ENCODE measurements at places on chromosomes 12 and 14. TPM values are rescaled to one million over a fixed set of nuclear protein-coding genes. Genes with fewer than 3 reads are reported as not detected.

GRCh38 chr14:83988275-83988674 lies 1541.7 kb upstream of the FLRT2 start:
- H3K4me3 ChIP-seq = no peak overlapping the region
- DNase-seq = no peak
- no peaks in the 10 kb centered on the region for H3K36me3 ChIP-seq
- H3K27ac ChIP-seq = no peak overlapping the region
- H3K4me1 ChIP-seq = no peaks in the 10 kb centered on the region

- peak; percentile 25 for DNase-seq
- peaks cover 20% of the 10 kb centered on the region for H3K4me1 ChIP-seq
- no peaks in the 10 kb centered on the region for H3K36me3 ChIP-seq
- peak within 1 kb of the TSS; percentile 85 for H3K27ac ChIP-seq
- peak within 1 kb of the TSS; percentile 68 for H3K4me3 ChIP-seq
These were observed at the start of gene SMAGP for GRCh38 chr12:51270067-51270950. TSS of gene SMAGP (minus strand) at chr12:51270415. CDS start at chr12:51269278, 1,137 bp downstream.

GRCh38 chr14:78091361-78091760 lies 78.8 kb upstream of the NRXN3 start:
- H3K36me3 ChIP-seq = no peaks in the 10 kb centered on the region
- DNase-seq = no peak
- H3K27me3 ChIP-seq = no peaks in the 10 kb centered on the region
- H3K27ac ChIP-seq = no peak overlapping the region

DNA sequence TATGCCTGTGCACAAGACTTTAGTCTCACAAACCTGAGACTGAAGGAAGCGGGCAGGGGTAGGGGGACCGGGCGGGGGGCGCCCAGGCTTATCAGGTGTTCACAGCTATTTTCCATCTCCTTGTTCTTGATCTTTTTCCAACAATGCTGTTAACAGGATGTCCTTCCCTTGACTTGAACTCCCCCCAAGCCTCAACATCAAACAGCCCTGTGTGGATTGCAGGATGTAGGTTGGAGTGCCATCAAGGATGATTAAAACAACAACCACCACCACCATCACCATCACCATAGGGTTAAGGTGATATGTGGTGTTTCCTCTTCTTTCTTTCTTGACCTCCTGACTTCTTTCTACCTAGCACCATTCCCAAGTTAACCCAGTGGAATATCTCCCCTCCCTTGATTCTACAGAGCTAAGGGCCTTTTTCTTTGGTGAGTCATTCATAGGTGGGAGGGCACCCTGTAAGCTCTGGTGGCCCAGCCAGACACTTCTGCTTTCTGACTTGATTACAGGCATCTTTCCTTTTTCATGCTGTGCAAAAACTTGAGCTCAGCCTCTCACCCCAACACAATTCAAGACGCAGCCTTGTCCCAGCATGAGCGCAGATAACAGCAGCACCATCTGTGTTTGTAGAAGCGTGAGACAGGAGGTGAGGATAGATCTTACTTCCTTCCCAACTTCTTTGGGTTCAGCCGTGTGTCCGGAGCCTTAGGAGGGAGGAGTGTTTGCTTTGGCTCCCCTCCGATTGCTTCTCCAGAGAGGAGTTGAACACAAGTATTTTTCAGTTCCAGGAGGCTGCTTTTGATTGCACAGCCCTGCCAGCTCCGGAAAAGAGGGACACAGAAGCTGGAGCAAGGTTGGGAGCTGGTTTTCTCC lies 26.8 kb downstream of the FLVCR2 start:
- H3K4me1 ChIP-seq = no peaks in the 10 kb centered on the region
- H3K4me3 ChIP-seq = no peak overlapping the region
- no peak overlapping the region for H3K27ac ChIP-seq
- peaks cover 3% of the 10 kb centered on the region for H3K27me3 ChIP-seq
- DNase-seq = peak; percentile 4

The RASSF3 gene
- total RNA-seq = 16.4 TPM

GRCh38 chr12:53710091-53710490 lies 17.2 kb downstream of the CALCOCO1 start:
- H3K4me3 ChIP-seq = no peak overlapping the region
- DNase-seq = no peak
- H3K27ac ChIP-seq = no peak overlapping the region
- peaks cover 21% of the 10 kb centered on the region for H3K27me3 ChIP-seq
- no peaks in the 10 kb centered on the region for H3K4me1 ChIP-seq

- no peak overlapping the region for H3K27ac ChIP-seq
- no peak overlapping the region for H3K4me3 ChIP-seq
- H3K27me3 ChIP-seq = no peaks in the 10 kb centered on the region
- H3K4me1 ChIP-seq = no peaks in the 10 kb centered on the region
These were observed 62.7 kb upstream of the RPH3A start for GRCh38 chr12:112728864-112729263.

DNA sequence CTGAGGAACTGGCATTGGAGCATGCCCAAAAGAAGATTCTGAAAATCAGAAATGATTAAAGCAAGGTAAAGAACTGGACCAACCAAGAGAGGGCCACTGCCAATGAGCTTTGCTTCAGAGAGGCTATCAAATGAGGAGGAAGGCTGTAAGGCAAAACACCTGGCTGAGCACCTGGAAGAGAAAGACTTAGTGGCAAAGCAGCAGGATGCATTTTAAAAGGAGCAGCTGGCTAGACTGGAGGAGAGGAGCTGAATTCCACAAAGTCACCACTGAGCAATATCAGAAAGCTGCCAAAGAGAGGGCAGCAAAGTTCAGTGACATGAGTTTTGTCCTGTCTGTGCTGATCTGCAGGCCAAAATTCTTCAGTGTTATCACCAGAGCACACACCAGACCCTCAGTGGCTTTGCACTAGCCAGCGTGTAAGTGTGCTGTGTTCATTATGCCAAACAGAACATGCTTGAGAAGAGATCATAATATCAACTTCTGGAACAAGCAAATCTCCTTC lies 338.7 kb downstream of the TRHDE start:
- H3K27ac ChIP-seq = no peak overlapping the region
- H3K4me1 ChIP-seq = no peaks in the 10 kb centered on the region
- no peaks in the 10 kb centered on the region for H3K36me3 ChIP-seq
- DNase-seq = no peak
- H3K27me3 ChIP-seq = no peaks in the 10 kb centered on the region

DNA sequence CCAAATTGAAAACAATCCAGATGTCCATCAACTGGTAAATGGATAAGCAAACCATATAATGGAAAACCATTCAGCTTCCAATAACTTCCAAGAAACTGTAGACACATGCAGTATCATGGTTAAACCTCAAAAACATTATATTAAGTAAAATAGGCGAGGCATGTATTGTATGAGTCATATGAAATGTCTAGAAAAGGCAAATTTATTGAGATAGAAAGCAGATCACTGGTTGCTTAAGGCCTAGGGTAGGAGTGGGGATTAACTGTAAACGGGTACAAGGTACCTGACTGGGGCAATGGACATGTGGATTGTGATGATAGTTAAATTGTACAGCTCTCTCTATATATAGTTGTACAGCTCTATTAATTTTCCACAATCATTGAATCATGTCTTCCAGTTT lies 21.3 kb upstream of the PAPLN start:
- no peaks in the 10 kb centered on the region for H3K27me3 ChIP-seq
- no peak overlapping the region for H3K27ac ChIP-seq
- H3K4me3 ChIP-seq = no peak overlapping the region
- peaks cover 37% of the 10 kb centered on the region for H3K36me3 ChIP-seq
- H3K4me1 ChIP-seq = peaks cover 6% of the 10 kb centered on the region
